Spinal cord (tissue), 10 donors: ENCODE measurements at places on chromosomes 5 and 9. TPM values are rescaled to one million over a fixed set of nuclear protein-coding genes. Genes with fewer than 3 reads are reported as not detected.

DNA sequence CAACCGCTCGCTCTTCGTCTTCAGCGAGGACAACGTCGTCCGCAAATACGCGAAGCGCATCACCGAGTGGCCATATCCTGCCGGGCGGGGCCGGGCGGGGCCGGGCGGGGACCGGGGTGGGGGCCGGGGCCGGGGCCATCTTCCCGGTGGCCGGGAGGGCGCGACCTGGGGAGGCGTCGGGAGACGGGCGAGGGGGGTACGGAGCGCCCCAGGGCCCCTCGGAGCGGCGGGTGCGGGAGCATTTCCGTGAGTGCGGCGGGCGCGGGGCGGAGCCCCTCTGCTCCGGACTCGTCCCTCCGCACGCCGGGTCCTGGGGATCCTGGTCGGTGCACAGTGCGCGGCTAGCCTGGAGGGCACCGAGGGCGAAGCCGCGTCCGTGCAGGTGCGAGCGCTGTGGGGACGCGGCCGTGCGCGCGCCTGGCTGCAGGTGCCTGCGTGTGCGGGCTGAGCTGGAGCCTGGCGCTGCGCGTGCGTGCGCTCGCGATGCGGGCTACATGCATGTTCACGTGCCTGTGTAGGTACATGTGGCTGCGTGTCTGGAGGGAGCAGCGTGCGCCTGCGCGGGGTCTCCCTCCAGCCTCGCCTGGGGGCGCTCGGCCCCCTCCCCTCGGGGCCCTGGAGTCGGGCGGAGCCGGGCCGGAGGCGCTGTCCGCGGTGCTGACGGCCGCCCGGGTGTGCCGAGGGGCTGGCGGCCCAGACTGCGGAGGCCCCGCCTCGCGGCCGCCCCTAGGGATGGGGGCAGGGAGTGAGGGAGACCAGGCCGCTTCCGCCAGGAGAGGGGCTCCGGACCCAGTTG, 762 bp downstream of the CACNA1B start:
- peak; percentile 51 for DNase-seq

GRCh38 chr9:93287593-93287992, 103.7 kb downstream of the WNK2 start:
- DNase-seq, result no peak

Gene FUT7
- 0.52 TPM for polyA plus RNA-seq

Gene NR5A1
- 0.08 TPM for polyA plus RNA-seq

DNA sequence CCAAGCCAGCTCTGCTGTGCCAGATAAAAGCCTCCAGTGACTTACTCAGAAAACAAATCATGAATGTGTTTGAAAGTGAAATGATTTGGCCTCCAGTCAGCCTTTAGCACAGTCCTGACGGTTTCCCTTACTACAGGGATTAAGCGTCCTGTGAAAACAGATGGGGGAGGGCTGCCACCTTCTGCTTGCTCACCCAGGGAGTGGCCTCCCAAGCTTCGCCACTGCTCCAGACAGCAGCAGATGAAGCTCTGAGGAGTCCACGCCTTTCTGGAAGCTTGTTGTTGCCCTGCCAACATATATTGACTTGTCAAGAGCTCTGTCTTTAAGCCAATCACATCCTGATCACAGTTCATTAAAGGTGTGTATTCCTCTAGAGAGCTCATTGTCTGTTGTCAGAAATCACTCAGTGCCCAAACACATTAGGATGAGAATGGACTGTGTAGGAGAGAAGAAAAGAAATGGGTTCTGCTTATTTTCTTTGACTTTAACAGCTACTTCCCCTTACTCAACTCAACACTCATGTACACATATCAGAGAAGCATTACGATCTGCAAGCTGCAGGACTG, 4.9 kb upstream of the FYB1 start:
- DNase-seq, result no peak

DNA sequence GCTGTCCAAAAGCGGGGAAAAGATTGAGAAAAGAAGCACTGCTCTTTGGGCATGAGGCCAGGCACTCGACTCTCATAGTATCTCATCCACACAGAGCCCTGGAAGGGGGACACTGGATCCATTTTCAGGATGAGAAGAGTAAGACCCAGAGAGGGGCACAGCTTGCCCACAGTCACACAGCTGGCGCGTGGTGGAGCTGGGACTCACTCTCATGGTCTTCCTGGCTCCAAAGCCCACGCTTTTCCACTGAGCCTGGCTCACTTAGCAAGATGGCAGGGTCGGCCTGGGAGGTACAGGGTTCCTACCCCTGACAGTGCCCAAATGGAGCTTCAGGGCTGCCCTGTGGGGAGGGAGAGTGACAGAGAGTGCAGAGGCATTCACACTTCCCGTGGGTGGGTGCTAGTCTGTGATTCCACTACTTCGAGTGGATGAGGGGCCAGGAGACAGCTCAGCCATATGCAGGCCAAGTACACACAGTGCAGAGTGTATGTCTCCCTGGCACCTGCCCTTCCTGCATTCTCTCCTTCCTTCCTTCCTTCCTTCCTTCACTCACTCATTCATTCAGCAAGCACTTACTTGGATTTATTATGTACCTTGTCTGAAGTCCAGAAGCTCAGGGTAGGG, 18.3 kb upstream of the IGFBPL1 start:
- no peak for DNase-seq

Gene KLF9
- polyA plus RNA-seq, result 9.0 TPM

- no peak for DNase-seq
Observed at GRCh38 chr5:23139338-23140171, 286.4 kb upstream of the CDH12 start.

Gene FLT4
- 8.3 TPM for polyA plus RNA-seq

GRCh38 chr9:14561929-14562405, 131.3 kb downstream of the ZDHHC21 start:
- DNase-seq, result no peak

Gene ST8SIA4
- 12.8 TPM for polyA plus RNA-seq

Gene TEX48
- polyA plus RNA-seq, result not detected

Gene ECM2
- polyA plus RNA-seq, result 25.2 TPM

- DNase-seq, result no peak
Observed at GRCh38 chr9:8693464-8693863, 893.9 kb upstream of the DMAC1 start.

DNA sequence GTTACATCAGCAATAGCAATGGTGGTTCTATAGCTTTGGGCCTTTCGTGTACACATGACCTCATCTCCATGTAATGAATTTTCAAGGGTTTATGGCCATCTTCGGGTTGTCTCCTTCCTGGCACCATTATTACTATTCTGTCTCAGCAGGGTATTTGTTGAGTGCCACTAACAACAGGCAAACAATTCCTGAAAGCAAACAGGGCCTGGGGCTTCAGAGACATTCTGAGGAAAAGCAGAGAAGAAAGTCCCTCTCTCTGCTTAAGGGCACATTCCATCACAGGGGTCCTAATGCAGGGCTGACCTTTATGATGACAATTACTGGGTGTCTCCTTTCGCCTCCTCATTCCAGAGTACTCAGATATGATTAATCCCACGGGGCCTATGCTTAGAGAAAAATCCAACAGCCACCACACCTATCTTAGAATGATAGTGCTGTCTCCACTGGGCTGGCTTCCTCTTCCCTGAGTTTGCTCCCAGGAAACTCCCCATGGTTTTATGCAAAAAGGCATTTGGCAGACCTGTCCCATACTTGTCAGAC, 540.2 kb upstream of the ZNF462 start:
- DNase-seq, result no peak

Gene FAXDC2
- polyA plus RNA-seq, result 29.0 TPM

- DNase-seq, result no peak
Observed at GRCh38 chr5:81326554-81326953, 25.2 kb downstream of the ZCCHC9 start.

Gene BOD1
- 75.0 TPM for polyA plus RNA-seq

Gene BNC2
- 7.6 TPM for polyA plus RNA-seq

Gene ENTPD8
- 1.1 TPM for polyA plus RNA-seq

- no peak for DNase-seq
Observed at GRCh38 chr9:28155067-28155466, 581.8 kb upstream of the C9orf72 start.

GRCh38 chr5:63213256-63213655, 634.6 kb downstream of the LRRC70 start:
- DNase-seq, result no peak

DNA sequence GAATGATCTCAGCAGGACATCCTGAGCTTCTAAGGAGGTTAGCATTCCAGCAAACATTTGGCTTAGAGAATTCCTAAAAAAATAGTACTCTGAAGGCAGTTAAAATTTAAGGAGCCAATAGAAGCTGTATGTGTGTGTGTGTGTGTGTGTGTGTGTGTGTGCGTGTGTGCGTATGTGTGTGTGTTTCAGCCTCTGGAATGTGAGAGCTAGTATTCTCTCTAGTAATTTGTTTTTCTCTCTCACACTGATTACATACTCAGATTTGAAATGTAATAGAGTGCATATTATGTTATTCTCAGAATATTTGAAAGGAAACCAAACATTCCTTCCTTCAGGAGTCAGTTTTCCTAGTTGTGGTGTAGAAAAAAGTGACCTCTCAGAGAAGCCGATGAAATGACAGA, 279.6 kb downstream of the TMEM38B start:
- DNase-seq, result no peak

DNA sequence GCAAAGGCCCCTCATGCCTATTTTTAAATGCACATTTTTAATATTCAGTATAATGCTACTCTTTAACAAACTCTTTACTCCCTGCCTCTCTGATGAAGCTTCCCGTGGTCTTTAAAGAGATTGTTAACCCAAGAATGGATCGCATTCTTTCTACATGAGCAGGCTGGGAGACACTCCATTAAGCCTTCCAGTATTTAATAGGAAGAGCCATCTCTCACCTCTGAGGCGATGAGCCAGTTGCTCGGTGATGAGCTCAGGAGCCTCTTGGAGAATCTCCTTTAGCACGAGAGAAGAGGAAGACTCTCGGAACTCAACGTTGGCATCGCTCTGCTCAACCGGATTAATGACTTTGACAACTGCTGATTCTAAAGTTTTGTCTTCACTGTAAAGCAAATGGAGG, 59.6 kb downstream of the PRUNE2 start:
- DNase-seq, result no peak

DNA sequence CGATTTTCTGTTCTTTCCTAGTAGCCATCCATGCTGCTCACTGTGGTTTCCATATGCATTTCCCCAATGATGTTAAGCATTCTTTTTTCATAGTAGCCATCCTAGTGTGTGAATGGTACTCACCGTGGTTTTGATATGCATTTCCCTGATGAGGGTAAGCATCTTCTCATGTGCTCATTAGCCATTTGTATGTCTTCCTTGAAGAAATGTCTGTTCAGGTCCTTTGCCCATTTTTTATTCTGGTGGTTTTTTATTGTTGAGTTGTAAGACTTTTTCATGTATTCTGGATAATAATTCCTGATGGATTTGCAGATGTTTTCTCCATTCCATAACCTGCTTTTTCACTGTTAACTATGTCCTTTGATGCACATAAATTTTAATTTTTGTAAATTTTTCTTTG, 108.0 kb downstream of the EHMT1 start:
- DNase-seq, result no peak

- no peak for DNase-seq
Observed at GRCh38 chr5:116476897-116477537, 97.6 kb downstream of the SEMA6A start.

Gene PIP5K1B
- polyA plus RNA-seq, result 9.4 TPM

Gene WHRN
- polyA plus RNA-seq, result 26.8 TPM

DNA sequence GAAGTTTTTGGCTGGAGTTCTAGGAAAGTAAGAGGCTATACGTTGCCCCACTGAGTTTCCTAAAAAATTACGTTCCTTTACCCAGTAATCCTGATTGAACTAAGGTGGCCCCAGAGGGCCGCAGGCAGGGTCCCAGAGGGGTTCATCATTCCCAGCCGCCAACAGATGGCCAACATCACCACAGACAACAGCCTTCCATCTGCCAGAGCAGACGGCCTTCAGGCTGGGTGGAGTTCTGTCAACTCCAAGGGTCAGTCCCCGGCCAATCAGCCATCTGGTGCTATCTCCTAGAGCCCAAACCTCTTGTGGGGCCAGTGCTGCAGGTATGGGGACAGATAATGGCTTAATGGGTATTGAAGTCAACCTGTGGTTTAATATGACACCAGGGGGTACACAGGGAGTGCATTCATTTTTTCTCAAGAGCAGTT, 30.4 kb downstream of the TBC1D2 start:
- DNase-seq, result no peak

Gene GPR151
- polyA plus RNA-seq, result 0.09 TPM

- DNase-seq, result no peak
Observed at GRCh38 chr5:74461251-74461650, 179.3 kb downstream of the ENC1 start.

- DNase-seq, result no peak
Observed at GRCh38 chr9:136014924-136015633, 53.9 kb upstream of the UBAC1 start.

DNA sequence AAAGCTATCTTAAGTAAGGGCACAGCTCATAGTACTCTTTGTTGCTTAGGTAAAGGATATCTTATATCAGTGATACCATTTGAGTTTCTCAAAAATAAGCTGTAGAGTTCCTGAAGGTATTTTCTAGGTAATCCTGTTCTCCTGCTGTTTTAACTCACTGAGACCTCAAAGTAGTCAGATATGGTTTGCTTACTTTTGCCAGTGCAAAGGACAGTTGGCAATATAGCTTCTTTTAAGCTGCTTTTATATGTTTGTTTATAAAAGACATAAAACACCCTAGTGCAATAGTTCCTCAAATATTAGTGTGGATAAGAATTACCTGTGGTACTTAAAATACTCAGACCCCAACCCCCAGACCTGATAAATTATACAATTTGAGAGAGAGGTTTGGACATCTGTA, 12.1 kb downstream of the NCBP1 start:
- no peak for DNase-seq

Gene FAM78A
- polyA plus RNA-seq, result 5.1 TPM

DNA sequence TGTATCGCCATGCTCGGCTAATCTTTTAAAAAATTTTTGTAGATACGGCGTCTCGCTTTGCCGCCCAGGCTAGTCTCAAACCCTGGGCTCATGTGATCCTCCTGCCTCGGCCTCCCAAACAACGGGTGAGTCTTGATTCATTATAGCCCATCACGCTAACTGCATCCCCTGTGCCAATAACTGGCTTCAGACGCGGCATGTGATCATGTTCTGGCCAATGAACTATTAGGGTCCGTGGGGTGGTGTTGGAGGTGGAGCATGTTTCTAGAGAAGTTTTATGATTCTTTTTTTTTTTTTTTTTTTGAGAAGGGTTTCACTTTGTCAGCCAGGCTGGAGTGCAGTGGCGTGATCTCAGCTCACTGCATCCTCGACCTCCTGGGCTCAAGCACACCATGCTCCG, 51.0 kb downstream of the FGF18 start:
- no peak for DNase-seq

Gene DHFR
- 58.9 TPM for polyA plus RNA-seq

- no peak for DNase-seq
Observed at GRCh38 chr5:55564721-55565120, 30.0 kb upstream of the PLPP1 start.

DNA sequence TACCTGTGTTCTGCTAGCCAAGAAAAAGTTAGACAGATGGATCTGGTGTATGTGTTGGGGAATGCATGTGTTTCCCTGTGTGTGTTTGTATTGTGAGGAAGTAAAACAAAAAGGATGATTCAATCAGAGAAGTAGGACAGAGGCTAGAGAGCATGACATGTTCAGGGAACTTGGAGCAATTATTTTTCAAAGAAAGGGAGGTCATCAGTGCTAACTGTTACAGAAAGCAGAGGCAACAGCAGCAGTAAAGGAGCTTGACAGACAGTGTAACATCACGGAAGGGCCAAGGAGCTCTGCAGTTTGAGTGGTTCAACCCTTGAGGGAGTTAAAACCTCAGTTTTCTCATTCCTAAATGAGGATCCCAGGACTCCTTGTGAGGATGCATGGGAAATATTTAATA, 13.2 kb downstream of the SPINK1 start:
- no peak for DNase-seq
